ENCODE measurements at places on chromosomes 5 and 9.

GRCh38 chr5:68528821-68529273, 313.3 kb downstream of the PIK3R1 start:
- no peak for DNase-seq

- DNase-seq: peak; percentile 91
Observed at GRCh38 chr5:141320225-141321169, at the start of gene TAF7. Gene TAF7, minus strand, starts transcription at chr5:141320784. Its CDS starts 740 bp downstream, at chr5:141320044.

- DNase-seq: no peak
Observed at GRCh38 chr9:81661339-81661738, 28.0 kb downstream of the TLE1 start.

DNA sequence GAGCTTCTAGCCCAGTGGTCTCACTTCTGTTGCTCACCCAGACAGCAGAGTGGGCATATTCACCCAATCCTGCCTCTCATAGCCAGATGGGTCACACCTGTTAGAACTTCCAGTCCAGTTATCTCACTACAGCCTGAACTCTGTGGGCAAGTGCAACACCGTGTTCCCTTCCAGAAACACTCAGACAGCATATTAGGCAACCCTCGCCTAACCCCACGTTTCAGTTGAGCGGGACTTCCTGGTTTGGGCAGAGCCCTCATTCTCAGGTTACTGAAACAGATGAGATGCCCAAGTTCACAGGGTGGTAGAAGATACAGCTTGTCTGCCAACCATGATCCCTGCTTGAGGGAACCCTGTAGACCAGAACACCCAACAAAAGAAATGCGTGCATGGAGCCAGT, 538.2 kb downstream of the CYLC2 start:
- no peak for DNase-seq

DNA sequence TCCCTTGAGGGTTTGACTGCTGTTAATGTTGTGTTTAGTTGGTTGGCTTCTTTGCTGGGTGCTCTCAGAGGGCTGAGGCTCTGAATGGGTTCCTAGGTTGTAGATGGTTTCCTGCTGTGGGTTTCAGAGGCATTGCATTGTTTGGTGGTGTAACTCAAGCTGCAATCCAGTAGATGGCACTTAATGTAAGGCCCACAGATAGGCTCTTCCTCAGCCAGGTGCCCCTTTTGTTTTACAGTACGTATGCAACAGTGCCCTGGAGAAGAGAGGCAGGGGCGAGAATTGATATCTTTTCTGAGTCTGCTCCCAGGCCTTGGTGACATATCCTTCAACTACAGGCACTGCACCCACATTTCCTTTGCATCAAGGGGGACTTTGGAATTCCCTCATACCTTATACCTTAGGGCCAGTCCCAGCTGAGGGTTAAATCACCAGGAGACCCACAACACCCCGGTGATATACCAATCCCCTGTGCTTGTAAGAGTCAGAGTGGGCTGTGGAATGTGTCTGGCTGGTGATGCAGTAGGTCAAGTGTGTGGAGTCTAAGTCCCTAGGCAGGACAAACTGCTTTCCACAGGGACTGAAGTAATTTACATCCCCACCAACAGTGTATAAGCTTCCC, 7.0 kb upstream of the UGT3A2 start:
- DNase-seq: no peak

DNA sequence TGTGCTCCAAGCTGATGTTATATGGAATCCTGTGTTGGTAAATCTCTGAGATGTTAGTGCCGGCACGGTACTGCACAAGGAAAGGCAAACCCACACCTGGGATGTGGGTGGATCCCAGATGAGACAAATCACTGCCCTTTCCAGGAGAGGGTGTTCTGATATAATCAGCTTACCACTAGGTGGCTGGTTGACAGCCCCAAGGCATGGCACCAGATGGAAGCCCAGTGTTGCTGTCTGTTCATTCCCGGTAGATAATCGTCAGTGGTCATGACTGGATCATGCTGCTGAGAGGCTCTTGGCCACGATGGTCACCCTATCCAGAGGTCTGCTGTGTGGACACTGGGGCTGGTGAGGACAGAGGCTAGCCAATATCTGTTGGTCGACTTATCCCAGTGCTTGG, 184.0 kb downstream of the CACNA1B start:
- no peak for DNase-seq

DNA sequence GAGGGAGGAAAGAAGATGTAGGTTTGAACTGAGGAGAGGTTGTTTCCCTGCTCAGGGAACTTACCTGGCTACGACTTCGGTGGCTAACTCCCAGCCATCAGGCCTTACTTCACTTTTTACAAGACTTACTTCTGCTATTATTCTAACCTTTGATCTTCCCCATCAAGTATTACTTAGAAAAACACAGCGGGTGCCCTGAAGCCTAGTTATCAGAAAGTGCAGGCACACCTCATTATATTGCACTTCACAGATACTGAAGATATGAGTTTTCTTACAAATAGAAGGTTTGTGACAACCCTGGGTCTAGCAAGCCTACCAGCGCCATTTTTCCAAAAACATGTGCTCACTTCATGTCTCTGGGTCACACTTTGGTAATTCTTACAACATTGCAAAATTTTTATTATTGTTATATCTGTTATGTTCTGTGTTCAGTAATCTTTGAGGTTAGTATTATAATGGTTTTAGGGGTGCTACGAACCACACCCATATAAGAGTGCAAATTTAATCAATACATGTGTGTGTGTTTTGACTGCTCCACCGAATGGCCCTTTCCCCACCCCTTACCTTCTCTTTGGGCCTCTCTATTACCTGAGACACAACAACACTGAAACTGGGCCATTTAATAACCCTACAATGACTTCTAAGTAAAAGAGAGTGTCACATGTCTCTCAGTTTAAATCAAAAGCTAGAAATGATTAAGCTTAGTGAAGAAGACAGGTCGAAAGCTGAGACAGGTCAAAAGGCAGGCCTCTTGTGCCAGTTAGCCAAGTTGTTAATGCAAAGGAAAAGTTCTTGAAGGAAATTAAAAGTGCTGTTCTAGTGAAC, 2102.7 kb upstream of the WWC1 start:
- DNase-seq: no peak

DNA sequence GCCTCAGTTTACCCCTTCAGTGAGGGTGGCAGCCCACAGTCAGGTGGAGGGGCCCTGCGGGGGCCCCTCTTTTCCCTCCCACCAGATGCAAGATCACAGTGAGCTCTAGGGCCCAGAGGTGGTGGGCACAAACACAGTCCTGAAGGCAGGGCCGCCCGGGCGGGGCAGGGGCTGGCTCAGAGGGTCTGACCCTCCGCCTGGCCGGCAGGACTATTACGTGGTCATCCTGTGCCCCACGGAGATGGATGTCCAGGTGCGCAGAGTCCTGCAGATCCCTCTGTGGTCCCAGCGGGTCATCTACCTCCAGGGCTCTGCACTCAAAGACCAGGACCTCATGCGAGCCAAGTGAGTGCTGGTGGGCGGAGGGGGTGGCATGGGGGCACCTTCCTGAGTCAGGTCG, 63.4 kb downstream of the KCNT1 start:
- DNase-seq: no peak

DNA sequence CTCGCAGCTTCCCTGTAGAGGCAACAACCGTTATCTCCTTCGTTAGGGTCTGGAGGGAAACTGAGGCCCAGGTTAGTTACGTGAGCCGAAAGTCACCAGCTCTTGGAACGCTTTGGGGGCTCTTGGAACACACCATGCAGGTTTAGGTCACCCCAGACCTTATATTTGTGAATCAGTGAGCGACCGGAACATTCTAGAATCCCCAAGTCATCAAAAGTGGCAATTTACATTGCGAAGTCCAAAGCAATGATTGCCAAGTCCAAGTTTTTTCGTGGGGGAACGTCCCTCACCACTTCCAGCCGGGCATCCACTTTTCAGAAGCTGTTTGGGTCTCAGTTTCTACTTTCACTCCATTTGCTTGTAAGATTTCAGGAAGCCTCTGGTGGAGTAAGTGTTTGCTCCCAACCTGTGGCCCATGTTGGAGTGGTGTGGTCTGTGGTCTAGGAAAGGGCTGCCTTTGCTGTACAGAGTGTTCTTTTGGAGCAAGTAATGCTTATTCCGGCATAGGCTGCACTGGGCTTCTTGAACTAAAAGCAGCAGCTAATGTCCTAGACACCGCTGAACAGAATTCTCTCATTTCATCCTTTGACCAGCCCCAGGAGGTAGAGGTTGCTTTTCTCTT, 32.8 kb upstream of the SPRY4 start:
- DNase-seq: no peak

GRCh38 chr5:154390746-154391359, 54.9 kb upstream of the SAP30L start:
- DNase-seq: no peak

- no peak for DNase-seq
Observed at GRCh38 chr9:34552606-34552981, 29.8 kb upstream of the ENHO start.

DNA sequence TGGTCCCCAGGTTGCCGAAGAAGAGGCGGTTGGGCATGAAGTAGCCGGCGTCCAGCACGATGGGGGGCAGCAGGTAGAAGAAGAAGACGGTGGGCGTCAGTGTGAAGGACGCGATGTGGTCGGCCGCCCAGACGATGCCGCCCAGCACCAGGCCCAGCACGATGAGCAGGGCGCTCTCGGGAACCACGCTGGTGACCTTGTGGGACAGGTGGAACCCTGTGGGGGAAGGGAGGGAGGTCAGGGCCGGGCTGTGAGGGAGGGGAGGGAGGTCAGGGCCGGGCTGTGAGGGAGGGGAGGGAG, 32.4 kb downstream of the SLC9A3 start:
- no peak for DNase-seq

DNA sequence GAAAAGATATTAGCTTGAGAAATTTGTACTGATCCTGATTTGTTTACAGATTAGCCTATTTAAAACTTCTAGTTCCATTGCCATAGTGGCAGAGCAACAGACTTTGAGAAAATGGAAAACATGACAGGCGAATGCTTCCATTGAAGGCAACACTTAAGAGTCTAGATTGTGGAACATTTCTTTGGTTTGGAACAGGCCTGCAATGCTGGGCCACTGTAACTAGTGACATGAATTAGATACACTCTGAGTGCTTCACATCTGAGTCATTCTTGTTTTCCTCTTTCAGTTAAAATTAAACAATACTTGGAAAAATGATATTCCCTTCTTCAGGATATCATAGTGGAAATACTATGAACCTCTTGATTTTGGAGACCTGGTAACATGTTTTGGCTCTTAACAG, 453.6 kb upstream of the TUSC1 start:
- DNase-seq: no peak

DNA sequence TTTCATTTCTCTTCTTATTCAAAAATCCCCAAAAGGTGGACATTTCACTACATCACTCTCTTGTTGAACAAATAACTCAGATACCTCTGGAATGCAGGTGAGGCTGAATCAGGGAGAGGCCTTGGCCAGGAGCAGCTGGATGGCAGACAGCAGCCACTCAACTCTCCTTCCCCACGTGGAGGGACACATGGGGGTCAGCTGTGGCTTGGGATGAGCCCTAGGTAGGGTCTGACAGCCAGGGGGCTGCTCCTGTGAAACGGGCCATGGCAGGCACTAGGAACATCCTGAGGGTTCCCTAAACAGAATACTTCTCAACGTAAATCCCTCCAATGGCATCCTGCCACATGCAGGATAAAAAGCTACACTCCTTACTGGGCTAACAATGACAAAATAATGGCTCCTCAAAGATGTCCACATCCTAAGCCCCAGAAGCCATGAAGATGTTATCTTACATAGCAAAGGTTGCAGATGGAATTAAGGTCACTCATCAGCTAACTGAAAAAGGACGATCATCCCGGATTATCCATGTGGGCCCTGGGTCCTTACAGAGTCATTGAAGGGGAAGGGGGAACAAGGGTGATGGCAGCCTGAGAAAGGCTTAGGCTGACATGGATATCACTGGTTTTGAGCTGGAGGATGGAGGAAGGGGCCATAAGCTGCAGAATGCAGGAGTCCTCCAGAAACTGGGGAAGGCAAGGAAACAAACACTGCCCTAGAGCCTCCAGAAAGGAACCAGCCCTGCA, 31.4 kb upstream of the S1PR3 start:
- DNase-seq: no peak

DNA sequence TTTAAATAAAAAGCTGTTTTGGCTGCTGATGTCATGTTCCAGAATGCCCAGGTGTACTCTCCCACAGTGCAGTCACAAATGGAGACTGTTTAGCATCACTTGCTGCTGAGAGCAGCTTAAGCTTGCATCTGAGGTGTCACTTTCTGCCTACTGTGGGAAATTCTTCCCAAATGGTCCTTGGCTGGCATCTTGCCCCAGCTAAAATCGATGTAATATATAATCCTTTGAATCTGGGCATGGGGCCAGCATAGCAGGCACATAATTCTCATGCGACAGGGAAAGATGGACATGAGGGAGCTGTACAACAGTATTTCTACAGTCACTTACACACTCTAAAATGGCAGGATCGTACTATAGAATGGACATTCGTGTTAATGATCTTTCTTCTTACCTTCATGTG, 144.3 kb downstream of the MACIR start:
- DNase-seq: no peak

DNA sequence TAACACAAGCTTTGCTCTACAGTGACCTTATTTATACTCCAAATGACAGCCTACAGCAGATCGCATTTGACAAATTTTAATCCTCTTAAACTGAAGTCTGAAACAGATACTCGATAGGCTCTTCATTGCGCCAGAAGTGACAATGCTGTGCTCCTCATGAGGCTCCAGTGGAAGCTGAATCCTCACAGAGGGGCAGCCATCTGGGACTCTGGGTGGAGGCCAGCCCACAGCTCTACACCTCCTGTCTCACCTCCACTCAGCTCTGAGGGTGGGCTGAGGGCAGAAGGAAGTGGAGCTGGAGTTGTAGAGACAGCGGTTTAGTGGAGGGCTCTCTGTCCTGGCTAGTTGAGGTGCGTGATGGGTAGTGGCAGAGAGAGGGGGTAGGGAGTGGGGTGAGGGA, 283.3 kb upstream of the ANKRD55 start:
- DNase-seq: no peak

DNA sequence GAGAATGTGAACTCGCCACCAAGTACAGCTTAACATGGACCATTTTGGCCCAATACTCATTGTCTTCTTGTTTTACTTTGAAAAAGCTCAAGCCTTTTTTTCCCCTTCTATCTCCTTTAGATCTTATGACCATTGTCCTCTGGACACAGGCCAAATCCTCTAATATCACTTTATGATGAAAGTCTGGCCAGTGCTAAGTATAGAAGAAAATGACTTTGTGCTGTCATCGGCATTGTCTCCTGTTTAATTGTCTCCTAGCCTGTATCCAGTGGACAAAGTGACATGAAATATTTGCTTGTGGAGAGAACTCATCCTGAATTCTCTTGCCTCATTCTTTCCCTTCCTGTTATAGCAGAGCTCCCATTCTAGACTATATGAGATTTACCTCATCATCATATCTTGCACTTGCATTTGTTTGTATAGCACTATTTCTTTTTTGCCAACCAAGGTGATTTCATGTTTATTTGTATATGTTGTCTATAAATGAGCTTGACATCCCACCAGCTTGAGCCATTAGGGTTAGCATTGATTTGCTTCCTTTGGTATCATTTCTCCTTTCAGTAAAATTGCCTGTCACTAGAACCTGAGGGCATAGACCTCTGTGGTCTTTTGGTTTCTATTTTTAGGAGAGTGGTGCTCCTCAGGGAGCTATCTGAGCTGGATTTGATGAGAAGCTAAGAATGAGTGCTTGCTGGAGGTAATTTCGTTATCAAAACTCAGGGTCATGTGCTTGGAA, 18.8 kb upstream of the TNFAIP8 start:
- no peak for DNase-seq

- no peak for DNase-seq
Observed at GRCh38 chr9:3189113-3189861, 336.5 kb downstream of the RFX3 start.

GRCh38 chr5:78573318-78573717, 75.3 kb downstream of the LHFPL2 start:
- DNase-seq: no peak

Data from psoas muscle (tissue), 8 donors.